ENCODE measurements at places on chromosomes 11 and 22.

DNA sequence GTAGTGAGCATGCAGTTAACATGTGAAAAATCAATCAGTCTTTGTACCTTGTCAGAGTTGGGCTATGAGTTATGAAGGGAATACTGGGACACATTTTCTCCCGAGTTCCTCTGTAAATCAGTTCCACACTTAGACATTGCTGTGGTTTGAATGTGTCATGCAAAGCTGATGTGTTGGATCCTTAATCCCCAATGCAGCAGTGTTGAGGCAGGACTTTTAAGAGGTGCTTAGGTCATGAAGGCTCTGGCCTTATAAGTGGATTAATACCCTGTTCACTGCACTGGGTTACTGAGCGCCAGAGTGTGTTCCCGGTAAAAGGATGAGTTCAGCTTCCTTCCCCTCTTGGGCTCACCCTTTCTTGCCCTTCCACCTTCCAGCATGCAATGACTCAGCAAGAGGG is 742.1 kb upstream of the TENM4 start:
- DNase-seq: no peak

DNA sequence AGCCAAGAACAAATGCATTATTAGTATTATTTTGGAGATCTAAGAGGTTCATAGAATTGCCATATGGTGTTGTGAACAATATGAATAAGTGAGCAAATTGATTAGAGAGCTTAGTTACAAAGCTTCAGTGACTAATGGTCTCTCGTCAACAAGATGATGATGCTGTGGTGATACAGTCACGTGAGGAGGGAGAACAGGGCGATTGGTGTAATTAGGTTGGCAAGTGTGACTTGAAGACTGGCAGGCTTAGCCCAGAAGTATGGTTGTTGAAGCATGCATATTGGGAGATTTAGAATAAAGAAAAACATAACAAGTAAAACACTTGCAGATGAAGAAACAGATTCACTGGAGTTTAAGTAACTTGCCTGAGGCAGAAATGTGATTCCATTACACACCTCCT is 100.6 kb upstream of the SORL1-AS1 start:
- no peak for DNase-seq

- no peak for DNase-seq
These were observed 22.0 kb downstream of the POU2F3 start for GRCh38 chr11:120261931-120262330.

DNA sequence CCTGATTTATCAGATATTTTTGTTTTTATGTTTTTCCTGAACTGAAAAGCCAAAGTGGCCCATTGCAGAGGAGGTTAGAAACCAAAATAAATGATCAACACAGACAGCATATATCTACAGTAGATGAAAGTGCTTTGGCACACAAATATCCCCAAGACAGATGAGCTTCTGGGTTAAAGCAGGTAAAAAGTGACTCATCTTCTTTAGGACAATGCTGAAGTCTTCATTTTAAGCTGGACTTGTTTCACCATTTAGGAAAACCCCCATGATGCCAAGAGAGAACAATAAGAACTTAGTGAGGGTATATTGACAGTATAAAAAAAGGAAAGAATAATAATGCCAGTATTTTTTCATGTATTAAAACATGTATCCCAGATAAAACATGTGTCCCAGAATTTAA is 100.8 kb upstream of the OR9G4 start:
- DNase-seq: no peak

DNA sequence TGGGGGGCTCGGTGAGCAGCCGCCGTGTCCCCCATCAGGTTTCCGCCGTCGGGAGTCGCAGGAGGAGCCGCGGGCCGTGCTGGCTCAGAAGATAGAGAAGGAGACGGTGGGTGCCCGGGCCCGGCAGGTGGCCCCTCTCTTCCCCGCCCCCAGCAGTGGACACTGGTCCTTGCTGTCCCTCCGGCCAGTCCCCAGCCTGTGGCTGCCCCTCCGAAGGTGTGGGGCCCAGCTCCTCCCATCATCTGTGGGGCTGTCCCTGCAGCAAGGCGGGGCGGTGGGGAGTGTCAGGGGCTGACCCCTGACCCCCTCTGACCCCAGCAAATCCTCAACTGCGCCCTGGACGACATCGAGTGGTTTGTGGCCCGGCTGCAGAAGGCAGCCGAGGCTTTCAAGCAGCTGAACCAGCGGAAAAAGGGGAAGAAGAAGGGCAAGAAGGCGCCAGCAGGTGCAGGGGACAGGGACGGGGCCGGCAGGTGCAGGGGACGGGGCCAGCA is 15.3 kb downstream of the EPS8L2 start:
- no peak for DNase-seq

- no peak for DNase-seq
These were observed 20.0 kb downstream of the TSPAN4 start for GRCh38 chr11:862696-863022.

GRCh38 chr11:13958641-13959400 is 3.7 kb upstream of the SPON1 start:
- no peak for DNase-seq

DNA sequence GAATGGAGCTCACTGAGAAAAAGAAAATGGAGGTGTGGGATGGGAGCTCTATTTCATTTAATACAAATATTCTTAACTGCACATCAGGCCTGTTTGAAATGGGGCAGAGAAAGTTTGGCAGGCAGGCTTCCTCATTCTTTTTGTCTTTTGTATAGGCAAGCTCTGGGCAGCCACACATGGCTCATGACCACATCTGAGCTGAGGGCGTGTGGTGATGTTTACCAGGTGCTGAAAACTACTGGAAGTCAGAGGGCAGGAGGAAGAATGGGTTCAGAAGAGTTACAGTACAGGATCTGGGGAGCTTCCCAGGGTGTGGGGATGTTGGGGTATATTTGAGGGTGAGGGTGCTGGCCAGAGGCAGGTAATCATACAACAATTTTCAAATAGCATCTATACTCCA is 66.3 kb upstream of the NAV2 start:
- DNase-seq: no peak

DNA sequence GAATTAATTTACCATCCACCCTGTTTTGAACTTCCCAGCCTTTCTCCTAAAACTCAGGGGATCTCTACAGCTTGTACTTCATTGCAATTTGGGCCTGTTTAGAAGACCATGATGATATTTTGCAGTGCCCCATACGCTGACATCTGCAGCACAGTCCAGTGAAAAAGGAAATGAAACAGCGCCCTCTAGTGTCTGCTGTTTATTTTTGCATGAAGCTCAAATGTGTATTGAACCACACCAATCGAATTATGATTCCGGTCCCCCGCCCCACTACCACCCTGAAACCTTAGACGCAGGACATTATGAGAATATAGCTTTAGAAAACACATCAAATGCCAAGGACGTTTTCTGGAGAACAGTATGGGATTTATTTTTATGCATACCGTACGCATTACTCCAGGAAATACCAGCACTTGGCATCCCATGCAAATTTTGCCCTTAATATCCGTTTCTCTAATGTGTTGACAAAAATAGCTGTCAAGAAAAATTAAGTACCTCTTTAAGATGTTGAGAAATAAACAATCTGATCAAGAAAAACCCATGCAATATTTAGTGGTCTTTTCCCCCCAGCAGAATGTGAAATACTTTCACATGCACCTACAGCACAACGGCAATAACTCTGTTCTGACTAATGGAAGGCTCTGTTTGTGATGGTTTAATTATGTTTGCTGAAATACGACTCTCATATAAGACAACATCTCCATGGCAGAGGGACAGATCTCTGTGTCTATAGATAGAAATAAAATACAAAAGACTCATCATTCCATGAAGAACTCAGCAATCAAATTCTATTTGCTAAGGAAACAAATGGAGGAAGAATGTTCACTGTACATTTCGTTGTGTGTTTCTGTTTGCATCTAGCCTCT is 93.9 kb downstream of the TECTA start:
- DNase-seq: peak; percentile 64

DNA sequence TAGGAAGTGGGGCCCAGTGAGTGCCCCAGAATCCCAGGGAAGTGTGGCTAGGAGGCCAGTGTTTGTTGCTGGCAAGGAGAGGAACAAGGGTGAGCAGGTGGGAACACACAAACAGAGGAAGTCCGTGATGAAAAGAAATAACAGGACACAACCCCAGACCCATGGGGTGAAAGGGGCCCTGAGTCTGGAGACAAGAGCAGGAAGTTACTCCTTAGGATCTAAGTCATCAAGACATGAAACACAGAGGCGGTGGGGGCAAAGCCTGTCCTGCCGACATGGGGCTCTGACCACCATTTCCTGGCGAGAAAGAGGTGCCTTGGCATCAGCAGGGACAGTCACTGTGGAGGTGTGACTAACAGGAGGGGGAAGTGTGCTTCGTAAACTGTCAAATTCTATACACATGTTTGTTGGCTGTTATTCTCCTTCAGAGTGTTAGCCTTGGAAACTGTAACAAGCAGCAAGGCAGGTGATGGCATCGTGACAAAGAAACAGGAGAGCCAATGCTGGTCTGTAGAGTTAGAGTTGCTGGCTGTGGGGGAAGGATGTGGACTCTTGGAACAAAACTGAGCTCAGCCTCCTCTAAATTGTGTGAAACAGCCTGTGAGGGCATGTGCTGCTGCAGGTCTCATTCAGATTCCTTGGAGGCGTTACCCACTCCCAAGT is 21.7 kb downstream of the CHST1 start:
- DNase-seq: peak; percentile 96

GRCh38 chr22:47589271-47590250 is 827.1 kb downstream of the TBC1D22A start:
- no peak for DNase-seq

DNA sequence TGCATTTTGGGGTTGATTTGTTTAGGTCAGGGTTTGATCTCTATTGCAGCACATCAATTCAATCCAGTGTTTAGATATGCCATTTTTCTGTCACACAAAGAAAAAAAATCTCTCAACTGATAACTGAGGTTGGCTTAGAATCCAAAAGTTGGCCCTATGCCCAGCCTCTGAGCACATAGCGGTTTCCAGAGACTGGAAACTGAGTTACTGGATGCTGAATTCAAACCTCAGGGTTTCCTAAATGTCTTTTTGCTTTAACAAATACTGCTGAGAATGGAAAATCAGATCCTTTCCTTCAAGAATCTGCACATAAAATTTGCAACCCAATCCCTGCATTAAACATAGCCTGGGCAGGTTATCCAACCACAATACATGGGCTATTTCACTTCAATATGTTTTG is 4.0 kb downstream of the P4HA3 start:
- DNase-seq: no peak

DNA sequence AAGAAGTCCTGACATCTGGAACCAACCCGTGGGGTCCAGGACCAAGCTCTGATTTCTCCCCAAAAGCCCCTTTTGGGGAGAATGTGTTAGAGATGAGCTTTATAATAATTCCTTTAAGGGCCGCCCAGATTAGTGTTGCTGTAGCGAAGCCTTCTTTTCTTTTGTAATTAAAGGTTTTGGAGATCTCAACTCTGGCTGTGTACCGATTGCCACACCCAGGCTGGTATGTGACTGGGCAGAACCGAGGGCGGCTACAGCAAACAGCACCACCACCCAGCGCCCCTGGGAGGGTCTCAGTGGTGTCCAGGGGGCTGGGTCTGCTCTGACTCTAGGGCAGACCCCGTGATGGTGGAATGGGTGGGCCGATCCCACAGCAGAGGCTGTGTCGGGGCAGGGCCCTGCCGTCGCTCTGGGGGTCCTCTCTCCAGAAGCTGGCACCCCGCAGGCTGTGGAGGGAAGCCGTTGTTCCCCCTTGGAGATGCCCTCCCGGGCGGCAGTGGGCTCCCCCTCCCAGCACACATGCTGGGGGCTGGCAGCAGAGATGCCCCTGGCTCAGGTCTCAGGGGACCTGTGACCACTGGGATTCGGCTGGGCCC is 31.0 kb downstream of the TPCN2 start:
- no peak for DNase-seq

DNA sequence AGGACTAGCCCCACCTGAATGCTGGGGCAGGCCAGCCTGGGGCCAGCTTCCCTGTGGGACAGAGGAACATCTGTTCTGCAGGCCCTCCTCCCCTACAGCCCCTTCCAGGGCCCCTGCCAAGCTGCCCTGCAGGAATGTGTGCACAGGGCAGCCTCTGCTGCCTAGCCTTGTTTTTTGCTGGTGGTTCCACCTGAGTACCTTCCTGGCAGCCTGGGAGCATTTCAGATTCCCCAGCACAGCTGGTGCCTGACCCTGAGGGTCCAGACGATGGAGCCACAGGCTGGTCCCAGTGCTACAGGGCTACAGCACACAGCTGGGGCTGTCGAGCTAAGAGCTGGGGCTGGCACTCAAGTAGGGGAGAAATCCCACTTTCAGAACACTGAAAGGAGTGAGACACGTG is 22.3 kb upstream of the GPR83 start:
- no peak for DNase-seq

- no peak for DNase-seq
These were observed 16.9 kb upstream of the RAC2 start for GRCh38 chr22:37260901-37261336.

DNA sequence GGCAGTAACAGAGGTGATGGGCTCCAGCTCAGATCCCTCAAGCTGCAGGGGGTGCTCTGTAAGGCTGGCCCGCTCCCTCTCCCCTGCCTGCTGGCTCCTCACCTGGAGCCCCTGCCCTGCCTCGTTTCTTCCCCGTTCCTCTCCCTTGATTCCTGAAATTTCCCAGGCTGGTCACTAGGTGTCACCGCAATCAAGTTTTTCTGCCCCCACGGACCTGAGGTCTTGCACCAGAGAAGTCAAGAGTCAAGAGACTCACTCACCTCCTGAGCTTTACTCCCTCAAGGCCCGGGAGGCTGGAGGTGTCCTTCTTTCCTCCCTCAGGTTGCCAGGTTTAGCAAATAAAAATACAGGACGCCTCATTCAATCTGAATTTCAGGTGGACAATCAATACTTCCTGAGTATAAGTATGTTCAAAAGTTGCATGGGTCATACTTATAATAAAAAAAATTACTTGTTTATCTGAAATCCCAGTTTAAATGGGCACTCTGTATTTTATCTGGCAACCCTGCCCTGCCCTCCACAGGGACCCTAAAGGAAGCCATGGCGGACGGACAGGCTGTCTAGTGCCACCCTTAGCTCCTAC is 69.2 kb downstream of the SCUBE1 start:
- DNase-seq: peak; percentile 79

GRCh38 chr11:88377646-88378045 is 40.1 kb upstream of the CTSC start:
- DNase-seq: no peak

DNA sequence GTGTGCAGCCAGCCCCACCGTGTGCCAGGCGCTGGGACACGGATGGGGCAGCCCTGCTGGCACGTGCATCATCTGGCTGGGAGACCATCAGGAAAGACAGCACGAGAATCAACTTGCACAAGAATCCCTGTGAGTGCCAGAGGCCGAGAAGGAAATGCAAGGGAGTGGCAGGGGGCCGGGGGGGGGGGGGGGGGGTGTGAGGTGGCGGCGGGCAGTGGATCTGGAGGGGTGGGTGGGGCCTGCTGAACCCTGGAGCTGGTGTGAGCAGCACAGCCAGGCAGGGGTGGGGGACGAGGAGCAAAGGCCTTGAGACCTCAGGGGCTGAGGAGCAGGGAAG is 14.0 kb upstream of the FLRT1 start:
- DNase-seq: no peak

Measured in kidney capillary endothelial cell (primary cell).